Stomach (tissue), 19 donors: ENCODE measurements at places on chromosomes 1 and 21.

GRCh38 chr1:106798991-106799390 lies 257.5 kb upstream of the PRMT6 start:
- no peak for DNase-seq

GRCh38 chr21:36171741-36172331 lies 15.2 kb downstream of the DOP1B start:
- no peak for DNase-seq

DNA sequence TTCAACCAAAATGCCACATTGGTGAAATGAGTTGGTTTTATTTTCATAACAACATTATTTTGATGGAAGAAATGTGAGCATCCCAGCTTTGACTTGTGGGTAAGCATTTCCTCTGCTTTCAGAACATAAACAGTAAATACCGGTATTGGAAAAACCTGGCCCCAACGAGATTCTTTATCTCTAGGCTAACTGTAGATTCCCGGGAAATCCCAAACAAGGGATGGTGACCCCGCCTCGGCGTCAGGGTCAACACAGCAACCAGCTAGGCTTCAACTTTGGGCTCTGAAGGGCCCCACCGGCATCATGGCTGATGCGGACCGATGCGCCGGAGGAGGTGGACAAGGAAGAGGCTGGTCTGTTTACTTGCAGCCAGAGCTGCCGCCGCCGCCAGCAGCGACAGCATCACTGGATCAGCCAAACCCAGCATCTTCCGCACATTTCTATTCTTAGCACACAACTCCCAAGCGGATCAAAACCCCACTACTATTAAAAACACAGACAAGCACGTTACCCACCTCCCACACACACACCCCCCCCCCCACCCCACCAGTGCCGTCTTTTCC lies 1.1 kb downstream of the AKT3 start:
- DNase-seq, result peak; percentile 80

DNA sequence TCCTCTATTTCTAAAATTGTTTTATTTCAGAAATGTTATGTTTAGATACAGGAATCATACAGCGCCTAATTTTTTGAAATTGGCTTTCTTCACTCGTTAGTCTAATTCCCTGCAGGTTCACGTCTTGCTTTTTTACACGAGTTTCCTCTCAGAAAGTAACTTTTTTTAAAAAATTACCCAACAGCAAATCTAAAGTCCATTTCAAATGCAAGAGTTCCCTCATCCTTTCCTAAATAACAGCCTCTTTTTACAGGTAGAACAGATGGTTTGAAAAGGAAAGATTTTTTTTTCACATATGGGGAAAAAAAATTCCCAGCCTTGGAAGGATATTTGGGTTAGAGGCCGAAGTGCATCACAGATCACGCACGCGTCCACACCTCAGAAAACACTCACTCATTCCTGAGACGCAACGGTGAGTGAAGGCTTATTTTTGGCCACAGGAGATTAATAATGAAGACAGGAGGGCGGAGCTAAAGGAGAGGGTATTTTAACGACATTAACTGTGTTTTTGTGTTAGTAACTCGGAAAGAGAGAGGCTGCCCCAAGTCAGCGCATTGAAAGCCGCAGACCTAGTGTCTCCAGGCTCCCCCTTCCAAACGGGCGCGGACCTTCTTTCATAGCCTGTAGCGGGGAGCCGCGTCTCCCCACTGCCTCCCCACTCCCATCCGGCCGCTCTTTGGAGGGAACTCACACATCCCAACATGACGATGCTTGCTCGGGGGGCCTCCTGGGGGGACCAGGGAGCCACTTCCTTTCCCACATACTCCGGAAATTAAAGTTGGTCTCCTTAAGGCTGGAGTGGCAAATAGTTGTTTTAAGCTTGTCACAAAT lies 969 bp upstream of the RIPK4 start:
- DNase-seq, result peak; percentile 61
